ENCODE measurements at places on chromosomes 4 and X.

DNA sequence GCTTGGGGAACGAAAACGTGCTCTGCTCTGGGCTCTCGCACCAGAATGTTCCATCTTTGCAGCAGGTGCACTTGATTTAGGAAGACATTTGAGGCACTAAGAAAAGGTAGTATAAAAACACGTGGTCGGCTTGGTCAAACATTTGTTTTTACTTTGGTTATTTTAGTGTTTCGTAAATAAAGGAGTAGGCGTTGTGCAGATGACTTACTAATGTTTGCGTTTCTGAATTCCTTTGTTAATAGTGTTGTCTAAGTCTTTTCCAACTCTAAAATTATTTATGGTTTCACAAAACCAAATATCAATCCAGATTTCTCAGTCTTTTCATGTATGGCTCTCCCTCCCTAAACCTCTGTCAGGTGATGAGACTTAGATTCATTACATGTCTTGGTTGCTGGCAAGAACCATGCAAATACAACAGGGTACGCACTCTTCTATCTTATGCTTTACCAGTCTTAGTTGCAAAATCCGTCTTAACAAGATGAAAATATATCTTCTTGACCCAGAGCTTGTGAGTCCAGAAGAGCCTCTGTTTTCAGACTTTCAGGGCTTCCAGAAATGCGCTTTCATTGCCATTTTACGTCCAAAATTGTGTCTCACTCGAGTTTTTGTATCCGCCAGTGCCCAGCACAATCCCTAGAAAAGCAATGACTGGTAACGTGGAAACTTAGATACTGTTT is 686 bp downstream of the MTHFD2L start:
- no peak for DNase-seq

DNA sequence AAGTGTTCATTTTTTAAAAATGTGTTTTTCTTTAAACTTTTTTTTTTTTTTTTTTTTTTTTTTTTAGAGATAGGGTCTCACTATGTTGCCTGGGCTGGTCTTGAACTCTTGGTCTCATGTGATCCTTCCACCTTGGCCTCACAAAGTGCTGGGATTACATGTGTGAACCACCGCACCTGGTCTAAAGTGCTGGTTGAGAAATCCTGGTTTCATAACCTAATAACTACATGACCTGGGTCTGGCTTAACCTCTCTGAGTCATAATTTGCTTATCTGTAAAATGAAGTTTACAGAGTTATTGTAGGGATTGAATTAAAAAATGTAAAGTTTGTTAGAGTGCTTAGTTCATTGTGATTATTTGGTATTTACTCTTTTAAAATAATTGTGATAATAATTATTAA is 5.2 kb downstream of the HSD17B13 start:
- DNase-seq = no peak

- no peak for DNase-seq
These were observed at the start of gene CCDC120 for GRCh38 chrX:49058794-49059193. CCDC120 (plus strand) TSS chrX:49058999; CDS start chrX:49062042, 3,043 bp downstream.

DNA sequence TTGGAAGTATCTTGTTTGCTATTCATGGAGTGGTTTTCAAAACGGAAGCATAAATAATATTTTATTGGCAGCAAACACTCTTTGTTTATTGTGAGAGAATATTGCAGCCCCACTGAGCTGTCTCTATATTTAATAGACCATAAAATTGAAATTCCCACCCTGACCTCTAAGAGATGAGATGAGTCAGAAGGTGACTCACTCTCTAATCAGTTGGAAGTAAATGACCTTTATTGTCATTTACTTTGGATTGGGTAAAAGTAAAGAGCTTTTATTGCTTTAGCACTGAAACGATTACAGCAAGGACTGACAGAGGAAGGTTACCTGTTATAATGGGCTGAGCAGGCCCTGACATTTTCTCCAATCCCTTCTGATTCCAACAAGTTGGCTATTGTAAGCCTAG is 55.0 kb downstream of the SYTL5 start:
- no peak for DNase-seq

GRCh38 chrX:84078991-84079390 is 109.0 kb downstream of the RPS6KA6 start:
- DNase-seq = no peak

GRCh38 chr4:2731907-2732317 is 24.2 kb downstream of the TNIP2 start:
- no peak for DNase-seq

DNA sequence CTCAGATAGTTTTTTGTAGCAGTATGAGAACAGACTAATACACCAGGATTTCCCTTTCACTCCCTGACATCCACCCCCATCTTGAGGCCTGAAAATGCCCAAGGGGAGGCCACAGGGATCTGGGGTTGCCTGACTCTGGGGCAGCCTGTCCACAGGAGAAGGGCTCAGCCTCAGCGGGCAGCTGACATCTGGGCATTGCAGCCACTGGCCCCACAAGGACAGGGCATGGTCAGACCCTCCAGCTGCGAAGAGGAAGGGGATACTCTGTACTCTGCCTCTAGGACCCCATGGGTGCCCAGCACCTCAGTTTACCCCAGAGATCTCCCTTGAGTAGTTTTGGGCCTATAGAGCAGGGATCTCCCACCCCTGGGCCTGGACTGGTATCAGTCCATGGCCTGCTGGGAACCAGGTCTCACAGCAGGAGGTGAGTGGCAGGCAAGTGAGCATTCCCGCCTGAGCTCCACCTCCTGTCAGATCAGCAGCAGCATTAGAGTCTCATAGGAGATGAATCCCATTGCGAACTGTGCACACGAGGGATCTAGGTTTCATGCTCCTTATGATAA is 138.9 kb downstream of the HMX1 start:
- no peak for DNase-seq

GRCh38 chrX:12973561-12974304 is 1.2 kb upstream of the TMSB4X start:
- no peak for DNase-seq

GRCh38 chr4:47010347-47010911 is 17.0 kb upstream of the GABRA4 start:
- DNase-seq = no peak

DNA sequence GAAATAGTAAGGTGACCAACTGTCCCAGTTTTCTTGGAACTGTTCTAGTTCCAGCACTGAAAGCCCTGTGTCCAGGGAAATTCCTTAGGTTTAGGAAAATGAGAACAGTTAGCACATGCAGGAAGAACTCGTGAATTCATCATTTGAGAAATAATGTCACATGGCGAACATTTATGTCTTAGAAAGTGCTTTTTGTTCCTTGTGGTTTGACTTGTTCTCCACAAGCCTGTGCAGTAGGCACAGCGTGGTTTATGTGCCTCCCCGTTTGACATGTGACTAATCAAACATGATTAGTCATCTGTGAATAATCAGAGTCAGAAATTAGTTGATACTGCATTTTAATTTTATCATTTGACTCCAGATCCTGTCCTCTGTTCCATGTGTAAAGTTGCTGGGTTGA is 556.0 kb upstream of the CPEB2 start:
- no peak for DNase-seq

DNA sequence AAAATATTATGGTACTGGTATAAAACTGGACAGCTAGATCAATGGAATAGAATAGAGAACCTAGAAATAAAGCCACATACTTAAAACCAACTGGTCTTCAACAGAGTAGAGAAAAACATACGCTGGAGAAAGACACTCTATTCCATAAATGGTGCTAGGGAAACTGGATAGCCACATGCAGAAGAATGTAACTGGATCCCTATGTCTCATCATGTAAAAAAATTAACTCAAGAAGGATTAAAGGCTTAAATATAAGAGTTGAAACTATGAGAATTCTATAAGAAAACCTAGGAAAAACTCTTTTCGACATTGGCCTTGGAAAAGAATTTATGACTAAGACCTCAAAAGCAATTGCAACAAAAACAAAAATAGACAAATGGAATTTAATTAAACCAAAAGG is 114.6 kb downstream of the PCDH18 start:
- no peak for DNase-seq

GRCh38 chr4:52550186-52550585 is 108.9 kb downstream of the USP46 start:
- DNase-seq = no peak

- DNase-seq = no peak
These were observed 172.6 kb downstream of the FHIP1A start for GRCh38 chr4:151581570-151581969.

DNA sequence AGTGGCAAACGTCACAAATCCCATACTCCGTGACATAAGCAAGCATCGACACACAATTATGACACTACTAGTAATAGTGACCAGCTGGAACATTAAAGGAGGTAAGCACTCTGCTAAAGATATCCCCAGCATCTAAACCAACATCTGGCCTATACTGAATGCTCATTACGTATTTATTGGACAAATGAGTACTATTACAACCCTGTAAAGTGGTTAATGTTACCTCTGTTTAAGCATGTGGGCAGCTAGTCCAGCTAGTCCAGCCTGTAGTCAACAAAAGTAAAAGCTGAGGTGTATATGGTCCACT is 419 bp upstream of the RPGR start:
- no peak for DNase-seq

- no peak for DNase-seq
These were observed 893 bp upstream of the GAB3 start for GRCh38 chrX:154751669-154752271.

- no peak for DNase-seq
These were observed 5.3 kb upstream of the TRMT2B start for GRCh38 chrX:101057093-101057714.

- DNase-seq = no peak
These were observed 823.2 kb downstream of the CCSER1 start for GRCh38 chr4:90950385-90950841.

DNA sequence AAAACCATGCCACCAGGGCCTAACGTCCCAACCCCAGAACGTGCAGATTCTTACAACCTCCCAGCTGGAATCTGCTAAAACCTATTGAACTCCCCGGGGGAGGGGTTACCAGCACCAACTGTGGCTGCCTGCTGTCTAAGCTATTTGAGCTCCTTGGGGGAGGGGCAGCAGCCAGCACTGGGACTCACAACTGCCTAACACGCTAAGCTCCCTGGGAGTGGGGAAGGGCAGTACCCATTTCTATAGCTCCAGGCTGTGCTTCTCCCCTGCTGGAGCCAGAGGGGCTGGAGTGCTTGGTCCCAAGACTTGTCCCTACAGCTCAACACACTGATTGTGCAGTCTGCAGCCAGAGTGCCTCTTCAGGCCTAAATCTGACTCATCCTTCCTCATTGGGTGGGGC is 459.8 kb upstream of the FGF16 start:
- DNase-seq = no peak

DNA sequence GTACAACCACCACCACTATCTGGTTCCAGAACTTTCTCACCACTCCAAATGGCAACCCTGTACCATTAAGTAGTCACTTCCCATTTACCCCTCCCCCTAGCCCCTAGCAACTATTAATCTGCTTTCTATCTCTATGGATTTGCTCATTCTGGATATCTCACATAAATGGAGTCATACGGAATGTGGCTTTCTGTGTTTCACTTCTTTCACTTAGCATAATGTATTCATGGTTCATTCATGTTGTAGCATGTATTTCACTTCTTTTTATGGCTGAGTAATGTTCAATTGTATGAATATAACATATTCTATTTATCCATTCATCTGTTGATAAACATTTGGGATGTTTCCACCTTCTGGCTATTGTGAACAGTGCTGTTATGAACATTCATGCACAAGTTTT is 104.7 kb downstream of the AMMECR1 start:
- DNase-seq = no peak

- no peak for DNase-seq
These were observed 566 bp downstream of the CORIN start for GRCh38 chr4:47837094-47837907.

DNA sequence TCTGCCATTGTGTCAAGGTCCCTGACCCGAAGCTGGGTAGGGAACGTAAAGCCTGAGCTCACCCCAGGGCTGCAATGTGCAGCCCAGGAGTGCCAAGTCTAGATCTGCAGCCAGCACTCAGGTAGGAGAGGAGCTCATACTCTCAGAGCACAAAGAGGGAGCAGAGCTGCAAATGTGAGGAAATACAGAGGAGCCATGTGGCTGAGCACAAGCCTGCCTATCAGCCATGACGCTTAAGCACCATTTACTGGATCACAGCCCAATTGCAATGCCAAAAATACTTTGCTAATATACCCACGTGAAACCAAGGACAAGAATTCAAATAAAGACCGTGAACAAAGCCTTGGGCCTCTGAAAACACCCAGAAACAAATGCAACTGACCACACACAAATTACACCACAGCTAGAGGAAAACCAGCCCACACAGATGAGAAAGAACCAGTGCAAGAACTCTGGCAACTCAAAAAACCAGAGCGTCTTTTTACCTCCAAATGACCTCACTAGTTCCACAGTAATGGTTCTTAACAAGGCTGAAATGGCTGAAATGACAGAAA is 69.0 kb upstream of the HPF1 start:
- DNase-seq = no peak

DNA sequence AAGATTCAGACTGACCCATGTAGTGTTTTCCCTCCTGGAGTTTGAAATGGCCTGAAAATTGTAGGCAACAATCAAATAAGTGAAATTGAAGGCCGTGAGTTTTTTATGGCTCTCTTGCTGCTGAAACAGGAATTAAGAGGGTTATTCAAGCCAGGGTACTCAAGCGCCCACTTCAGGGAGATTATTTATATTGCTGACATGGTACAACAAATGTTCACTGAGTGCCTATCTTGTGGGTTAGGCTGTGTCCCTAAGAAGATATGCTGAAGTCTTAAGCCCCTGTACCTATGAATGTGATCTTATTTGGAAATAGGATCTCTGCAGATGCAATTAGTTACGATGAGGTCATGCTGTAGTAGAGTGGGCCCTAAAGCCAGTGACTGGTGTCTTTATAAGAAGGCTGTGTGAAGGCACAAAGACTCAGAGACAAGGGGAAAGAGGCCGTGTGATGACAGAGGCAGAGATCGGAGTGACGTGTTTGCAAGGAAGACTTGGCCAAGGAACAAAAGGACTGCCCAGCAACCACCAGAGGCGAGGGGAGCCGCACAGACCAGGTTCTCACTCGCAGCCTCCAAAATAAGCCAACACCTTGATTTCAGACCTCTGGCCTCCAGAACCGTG is 72.9 kb downstream of the MED28 start:
- DNase-seq = no peak

DNA sequence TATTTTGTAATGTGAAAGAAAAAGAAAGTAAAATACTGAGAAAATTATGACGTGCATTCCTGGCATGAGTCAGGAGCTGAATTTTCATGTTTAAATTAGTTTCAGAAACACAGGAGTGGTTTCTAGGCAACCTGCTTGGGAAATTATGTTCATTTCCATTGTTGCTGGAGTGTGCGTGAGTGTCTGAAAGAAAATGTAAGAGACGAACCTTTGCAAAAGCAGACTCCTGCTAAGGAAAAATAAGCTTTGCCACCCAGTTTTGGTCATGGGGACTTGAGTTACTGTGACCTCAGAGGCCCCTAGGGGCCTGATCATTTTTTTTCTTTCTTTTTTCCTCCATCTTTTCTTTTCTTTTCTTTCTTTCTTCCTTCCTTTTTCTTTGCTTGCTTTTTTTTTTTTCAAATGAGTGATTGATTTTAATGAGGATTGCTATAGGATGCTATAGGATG is 18.8 kb upstream of the CHRNA9 start:
- no peak for DNase-seq

- no peak for DNase-seq
These were observed 7.5 kb upstream of the PDLIM3 start for GRCh38 chr4:185542626-185543315.

- no peak for DNase-seq
These were observed 60.6 kb upstream of the GABRA2 start for GRCh38 chr4:46450556-46450955.

GRCh38 chr4:18020145-18020670 is 1.3 kb downstream of the LCORL start:
- DNase-seq = no peak

- no peak for DNase-seq
These were observed 73.7 kb upstream of the SLC25A43 start for GRCh38 chrX:119325456-119325855.

GRCh38 chr4:113820108-113820507 is 58.6 kb upstream of the CAMK2D start:
- DNase-seq = no peak

- no peak for DNase-seq
These were observed 115.1 kb downstream of the CPEB2 start for GRCh38 chr4:15117270-15117946.

Data from stimulated activated CD4-positive, alpha-beta T cell treated with anti-CD3 and anti-CD28 coated beads, Interleukin-1b, Interleukin-23, amount 100 ng/mL, for 1 hour (primary cell).